ENCODE measurements at places on chromosomes 7 and 10. TPM values are rescaled to one million over a fixed set of nuclear protein-coding genes. Genes with fewer than 3 reads are reported as not detected.

PNLIPRP2 gene
- total RNA-seq: not detected

GRCh38 chr10:80878330-80878729 lies 340.6 kb downstream of the SH2D4B start:
- DNase-seq: no peak

GSTO2 gene
- 5.9 TPM for total RNA-seq

GRCh38 chr7:67918158-67918557 lies 921.5 kb downstream of the TYW1 start:
- no peak for DNase-seq

DNA sequence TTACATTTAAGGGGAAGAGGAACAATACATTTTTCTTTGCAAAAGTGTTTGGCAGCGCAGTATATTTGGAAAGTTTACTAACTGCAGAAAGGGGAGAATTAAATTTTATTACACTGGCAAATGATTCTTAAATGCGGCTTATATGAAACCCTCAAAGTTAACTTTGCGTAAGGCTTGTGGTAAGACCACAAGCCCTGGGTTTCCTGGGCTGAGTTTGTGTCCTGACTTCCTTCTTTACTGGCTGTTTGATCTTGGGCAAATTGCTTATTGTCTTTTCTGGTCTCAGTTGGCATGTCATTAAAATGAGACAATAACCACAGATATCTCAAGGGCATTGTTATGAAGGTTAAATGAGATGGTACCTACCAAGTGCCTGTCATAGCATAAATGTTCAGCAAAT lies 106.8 kb downstream of the GLRX3 start:
- no peak for DNase-seq

- no peak for DNase-seq
Measured at GRCh38 chr7:76372984-76373833, 14.4 kb upstream of the YWHAG start.

MINDY4 gene
- 4.7 TPM for total RNA-seq

SPDYE9 gene
- total RNA-seq: 0.13 TPM

DNA sequence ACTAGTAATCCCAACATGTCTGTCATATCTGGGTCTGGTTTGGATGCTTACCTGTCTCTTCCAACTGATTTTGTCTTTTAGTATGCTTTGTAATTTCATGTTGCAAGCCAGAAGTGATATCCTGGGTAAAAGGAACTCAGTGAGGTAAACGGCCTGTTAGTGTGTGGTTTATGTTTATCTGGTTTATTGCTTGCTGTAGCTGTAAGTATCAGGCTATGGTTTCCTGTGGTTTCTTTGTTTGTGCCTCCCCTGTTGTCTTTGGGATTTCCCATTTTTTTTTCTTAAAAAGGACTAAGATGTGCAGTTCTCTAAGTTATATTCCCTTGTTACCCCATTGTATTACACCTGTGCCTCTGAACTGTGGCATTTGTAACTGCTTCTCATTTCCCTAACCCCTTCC lies 323.5 kb upstream of the POM121L12 start:
- no peak for DNase-seq

TMEM213 gene
- not detected for total RNA-seq

- DNase-seq: no peak
Measured at GRCh38 chr10:108187408-108188012, 1023.0 kb upstream of the SORCS1 start.

- no peak for DNase-seq
Measured at GRCh38 chr10:64090865-64091264, 569.7 kb downstream of the REEP3 start.

- DNase-seq: no peak
Measured at GRCh38 chr10:30759423-30759822, 129.9 kb upstream of the LYZL2 start.

- DNase-seq: no peak
Measured at GRCh38 chr7:94594882-94595281, 61.1 kb downstream of the SGCE start.

GRCh38 chr7:93156884-93157283 lies 8.7 kb upstream of the SAMD9L start:
- DNase-seq: no peak
